ENCODE measurements at places on chromosomes 7 and 10. TPM values are rescaled to one million over a fixed set of nuclear protein-coding genes. Genes with fewer than 3 reads are reported as not detected.

DNA sequence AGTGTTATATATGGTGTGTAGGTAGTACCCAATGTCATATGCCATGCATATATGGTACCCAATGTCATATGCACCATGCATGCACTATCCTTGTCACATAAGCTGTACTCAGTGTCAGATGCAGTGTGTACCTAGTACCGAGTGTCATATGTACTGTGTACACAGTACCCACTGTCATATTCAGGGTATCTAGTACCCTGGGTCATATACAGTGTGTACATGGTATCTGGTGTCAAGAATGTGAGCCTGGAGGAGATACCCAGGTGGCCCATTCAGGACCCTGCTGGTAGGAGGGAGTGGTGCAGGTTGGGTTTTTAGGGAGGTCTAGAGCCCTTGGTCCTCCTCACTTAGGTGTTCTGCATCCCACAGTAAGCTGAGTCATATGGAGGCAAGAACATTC, 1.8 kb downstream of the ZMYND11 start:
- DNase-seq, result no peak

GRCh38 chr10:45514291-45515270, 140.6 kb downstream of the ALOX5 start:
- DNase-seq, result no peak

DNA sequence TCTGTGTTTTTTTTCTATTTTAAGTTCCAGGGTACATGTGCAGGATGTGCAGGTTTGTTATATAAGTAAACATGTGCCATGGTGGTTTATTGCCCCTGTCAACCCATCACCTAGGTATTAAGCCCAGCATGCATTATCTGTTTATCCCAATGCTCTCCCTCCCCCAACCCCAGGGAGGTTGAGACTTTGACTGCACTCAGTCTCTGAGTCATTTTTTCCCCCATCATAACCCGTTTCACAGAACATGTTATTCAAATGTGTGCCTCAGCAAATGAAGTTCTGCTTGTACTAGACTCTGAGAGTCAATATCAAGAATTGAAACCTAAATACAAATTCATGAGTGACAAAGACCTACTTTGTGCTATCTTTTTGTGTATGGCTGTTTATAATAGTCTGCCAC, 70.0 kb upstream of the CYP26C1 start:
- peak; percentile 30 for DNase-seq

The CCZ1 gene
- total RNA-seq, result 67.4 TPM
